RWPE1 (cell line): ENCODE measurements at places on chromosomes 12 and 14.

GRCh38 chr14:53894456-53894855, 62.2 kb downstream of the BMP4 start:
- DNase-seq: peak; percentile 21

GRCh38 chr12:22893878-22894277, 268.9 kb downstream of the ETNK1 start:
- no peak for DNase-seq

GRCh38 chr12:48988030-48988649, 10.0 kb downstream of the WNT1 start:
- DNase-seq: peak; percentile 65

GRCh38 chr12:3065300-3065699, 11.9 kb upstream of the TSPAN9 start:
- no peak for DNase-seq

DNA sequence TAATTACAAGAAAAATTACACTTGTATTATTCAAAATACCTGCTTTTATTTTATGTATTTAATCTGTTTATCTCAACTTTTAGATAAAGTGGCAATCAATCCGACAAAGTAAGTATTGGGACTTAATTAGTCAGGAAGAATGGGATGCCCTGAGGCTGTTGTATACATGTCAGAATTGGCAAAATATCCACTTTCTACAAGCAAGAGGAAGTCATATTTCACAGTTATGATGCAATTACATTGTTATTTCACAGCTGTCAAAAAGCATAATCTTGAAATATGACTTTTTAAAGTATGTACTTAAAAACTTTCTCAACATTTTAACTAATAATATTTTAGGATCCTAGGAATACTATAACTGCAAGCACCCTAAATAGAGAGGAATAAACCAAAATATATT, 357.1 kb upstream of the MGAT4C start:
- DNase-seq: peak; percentile 26

DNA sequence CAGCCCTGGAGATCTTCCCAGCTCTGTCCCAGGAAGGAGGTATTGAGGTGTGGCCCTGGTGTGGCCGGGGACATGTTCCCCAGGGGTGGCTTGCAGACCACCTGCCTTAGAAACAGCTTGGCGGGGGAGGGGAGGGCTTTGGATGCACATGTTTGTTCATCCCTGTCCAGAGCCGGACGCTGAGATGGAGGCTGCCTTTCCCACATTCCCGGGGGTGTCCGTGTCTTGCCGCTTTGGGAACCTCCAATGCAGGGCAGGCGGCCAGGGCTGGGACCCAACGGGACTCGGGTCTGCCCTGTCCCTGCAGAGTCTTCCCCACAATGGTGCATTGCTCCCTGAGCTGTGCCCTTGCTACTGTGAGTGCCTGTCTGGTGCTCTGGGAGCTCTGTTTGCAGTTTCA, 319.5 kb upstream of the SFSWAP start:
- no peak for DNase-seq

DNA sequence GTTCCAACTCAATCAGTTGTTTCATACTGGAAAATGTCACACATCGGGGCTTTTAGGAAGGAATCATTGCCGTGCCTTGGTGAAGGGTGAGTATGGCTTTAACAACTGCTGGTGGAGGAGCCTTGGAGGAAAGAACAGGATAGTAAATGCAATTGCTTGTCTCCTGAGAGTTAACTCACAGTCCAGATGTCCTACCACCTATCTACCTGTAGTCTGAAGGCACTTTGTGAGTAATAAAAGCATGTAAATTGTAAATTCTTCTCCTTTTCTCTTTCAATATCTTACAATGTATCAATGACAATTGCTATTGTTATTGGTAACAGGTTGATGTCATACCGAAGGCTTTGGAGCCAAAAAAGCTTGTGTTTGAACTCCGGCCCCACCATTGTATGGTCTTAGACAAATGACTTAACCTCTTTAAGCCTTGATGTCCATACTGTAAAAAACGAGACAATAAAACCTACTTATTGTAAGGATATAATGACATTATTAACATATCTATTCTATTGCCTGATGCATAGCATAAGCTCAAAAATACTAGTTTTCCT, 397.4 kb downstream of the ADAMTS20 start:
- DNase-seq: no peak

GRCh38 chr14:102187568-102188001, 47.9 kb downstream of the WDR20 start:
- DNase-seq: no peak

DNA sequence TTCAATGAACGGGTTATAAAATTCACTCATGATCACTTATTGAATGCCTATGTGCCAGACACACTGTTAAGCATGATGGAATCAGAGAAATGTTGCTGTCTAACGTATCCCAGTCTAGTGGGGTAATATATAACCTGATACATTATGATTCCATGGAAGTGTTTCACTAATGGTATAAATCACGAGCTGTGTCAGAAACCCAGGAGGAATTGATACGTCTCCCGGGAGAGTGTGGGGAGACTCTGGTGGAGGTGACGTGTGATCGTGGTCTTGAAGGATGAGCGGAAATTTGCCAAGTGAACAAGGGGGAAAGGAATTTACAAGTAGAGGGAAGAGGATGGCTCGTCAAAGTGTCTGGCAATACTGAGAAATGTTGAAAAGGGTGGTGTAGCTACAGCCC, 26.5 kb downstream of the MANSC1 start:
- no peak for DNase-seq

DNA sequence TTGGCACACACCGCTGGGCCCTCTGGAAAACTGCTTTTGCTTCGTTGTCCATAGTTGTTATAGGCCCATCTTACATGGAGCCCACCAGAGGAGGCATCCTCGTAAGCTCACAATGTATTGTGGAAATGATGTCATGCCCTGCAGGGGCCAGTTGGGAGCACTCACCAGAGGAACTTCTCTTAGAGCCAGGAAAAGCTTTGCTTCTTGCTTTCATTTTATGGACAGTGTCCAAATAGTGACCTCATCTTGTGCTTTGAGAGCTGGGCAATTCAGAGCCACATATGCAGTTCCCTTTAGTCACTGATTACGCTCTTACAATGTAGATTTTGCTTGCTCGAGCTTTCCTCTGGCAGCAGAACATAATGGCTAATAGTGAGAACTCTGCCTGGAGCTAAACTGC, 275.6 kb downstream of the AACS start:
- no peak for DNase-seq

- no peak for DNase-seq
Measured at GRCh38 chr12:12700254-12700653, 4.3 kb upstream of the GPR19 start.

DNA sequence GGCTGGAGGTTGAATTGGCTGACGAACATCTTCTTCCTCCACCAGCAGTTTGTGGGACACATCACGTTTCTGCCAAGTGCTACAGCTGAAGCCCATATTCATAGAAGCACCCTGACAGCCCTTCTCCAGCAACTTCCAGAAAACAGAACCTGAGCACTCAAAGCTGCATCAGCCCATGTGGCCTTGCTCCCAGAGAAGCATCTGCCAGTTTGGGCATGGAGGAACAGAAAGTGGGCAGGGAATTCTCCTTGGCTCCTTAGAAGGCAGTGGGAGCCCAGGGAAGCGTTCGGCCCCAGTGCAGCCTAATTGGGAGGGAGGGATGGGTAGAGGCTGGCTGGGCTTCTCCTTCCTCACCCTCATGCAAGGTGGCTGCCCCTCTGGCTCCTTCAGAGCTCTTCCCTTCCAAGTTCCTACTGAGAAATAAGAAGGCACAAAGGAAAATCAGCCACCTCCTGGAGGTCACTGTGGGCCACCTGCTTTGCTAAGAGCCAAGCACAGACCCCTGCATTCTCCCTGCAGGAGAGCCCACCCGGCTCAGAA, 4.1 kb upstream of the NGB start:
- no peak for DNase-seq

GRCh38 chr14:99361596-99362215, 89.7 kb upstream of the BCL11B start:
- DNase-seq: no peak

GRCh38 chr12:93653079-93653478, 24.1 kb upstream of the CRADD start:
- no peak for DNase-seq

DNA sequence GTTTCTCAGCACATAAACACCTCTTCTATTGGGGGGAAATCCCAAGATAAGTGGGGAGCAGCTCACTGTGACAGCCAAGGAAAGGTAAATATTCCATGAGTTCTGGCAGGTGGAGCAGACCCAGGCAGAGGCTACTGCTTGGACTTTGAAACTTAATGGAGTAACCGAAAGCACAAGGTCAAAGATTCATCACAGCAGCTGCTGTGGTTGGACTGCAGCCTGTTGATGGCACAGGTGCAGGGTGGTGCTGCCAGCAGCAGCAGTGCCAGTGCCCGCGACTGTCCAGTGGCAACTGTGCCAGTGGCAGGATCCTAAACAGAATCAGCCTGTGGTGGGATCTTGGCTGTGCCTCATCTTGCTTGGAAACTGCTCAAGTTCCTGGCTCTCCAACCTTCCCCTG, 81.4 kb upstream of the ARID2 start:
- DNase-seq: no peak

GRCh38 chr14:99280066-99280731, 8.2 kb upstream of the BCL11B start:
- no peak for DNase-seq

- no peak for DNase-seq
Measured at GRCh38 chr12:59843260-59843843, 247.5 kb downstream of the SLC16A7 start.

- DNase-seq: peak; percentile 11
Measured at GRCh38 chr14:88841741-88842140, 17.3 kb downstream of the TTC8 start.

DNA sequence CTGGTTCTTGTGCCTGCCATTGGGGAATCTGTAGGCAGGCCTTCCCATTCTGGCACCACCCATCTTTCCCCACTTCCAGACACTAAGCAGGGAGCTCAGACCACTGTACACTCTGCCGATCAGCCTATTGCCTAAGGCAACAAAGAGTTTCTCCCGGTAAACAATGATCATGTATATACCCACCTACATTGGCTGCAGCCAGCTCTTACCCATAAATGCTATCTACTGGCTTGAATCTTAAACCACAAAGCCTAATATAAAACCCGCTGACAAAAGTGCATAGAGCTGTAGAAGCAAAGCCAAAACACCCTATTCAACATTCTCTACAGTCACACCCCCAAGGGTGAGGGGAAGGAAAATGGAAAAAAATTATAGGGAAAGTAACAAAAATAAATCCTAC, 20.8 kb upstream of the GLIPR1 start:
- DNase-seq: no peak

GRCh38 chr12:122099856-122100255, 21.3 kb downstream of the MLXIP start:
- no peak for DNase-seq

- no peak for DNase-seq
Measured at GRCh38 chr14:67584978-67585377, 15.1 kb downstream of the PIGH start.

DNA sequence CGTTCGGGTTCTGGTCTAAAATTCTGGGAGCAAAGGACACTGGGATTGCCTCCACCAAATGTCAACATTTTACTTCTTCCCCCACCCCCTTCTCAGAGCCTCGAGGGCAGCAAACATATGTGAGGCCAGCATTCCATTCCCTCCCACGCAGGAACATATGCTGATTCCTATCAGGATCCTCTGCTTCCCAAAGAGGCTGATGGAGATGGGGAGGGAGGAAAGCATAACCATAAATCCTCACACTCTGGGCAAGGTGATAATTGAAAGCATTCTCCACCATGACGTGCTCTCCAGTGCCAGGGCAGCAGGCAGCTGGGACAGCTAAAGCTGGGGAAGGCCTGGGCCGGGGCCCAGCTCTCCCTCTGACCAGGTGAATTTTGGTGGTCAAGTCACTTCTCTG, 395.0 kb downstream of the ZFP36L1 start:
- DNase-seq: no peak

DNA sequence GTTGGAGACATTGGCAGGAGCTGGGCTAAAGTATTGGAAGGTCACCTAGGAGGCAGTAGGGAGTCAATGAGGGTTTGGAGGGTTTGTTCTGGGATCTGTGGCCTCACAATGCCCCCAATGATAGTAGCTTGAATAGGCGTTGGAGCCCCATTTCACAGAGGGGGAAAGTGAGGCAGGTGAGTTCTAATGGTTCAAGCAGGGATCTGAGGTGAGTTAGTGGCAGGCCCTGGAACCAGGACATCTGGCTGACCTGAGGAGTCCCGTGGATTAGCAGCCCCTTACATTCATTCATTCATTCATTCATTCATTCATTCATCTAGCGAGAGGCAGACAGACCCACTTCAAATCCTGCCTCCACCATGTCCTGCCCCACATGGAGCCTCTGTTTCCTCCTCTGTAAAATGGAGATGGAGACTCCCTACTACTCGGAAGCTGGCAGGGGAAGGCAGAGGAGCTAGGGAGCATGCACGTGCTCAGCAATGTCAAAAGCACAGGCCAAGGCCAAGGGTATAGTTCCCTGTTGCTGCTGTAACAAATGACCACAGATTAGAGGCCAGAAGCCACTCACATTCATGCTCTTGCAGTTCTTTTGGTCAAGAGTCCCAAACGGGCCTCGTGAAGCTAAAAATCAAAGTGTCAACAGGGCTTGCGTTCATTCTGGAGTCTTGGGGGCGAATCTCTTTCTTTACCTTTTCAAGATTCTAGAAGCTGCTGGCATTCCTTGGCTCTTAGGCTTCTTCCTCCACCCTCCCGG, 2.2 kb upstream of the TMEM119 start:
- DNase-seq: no peak

DNA sequence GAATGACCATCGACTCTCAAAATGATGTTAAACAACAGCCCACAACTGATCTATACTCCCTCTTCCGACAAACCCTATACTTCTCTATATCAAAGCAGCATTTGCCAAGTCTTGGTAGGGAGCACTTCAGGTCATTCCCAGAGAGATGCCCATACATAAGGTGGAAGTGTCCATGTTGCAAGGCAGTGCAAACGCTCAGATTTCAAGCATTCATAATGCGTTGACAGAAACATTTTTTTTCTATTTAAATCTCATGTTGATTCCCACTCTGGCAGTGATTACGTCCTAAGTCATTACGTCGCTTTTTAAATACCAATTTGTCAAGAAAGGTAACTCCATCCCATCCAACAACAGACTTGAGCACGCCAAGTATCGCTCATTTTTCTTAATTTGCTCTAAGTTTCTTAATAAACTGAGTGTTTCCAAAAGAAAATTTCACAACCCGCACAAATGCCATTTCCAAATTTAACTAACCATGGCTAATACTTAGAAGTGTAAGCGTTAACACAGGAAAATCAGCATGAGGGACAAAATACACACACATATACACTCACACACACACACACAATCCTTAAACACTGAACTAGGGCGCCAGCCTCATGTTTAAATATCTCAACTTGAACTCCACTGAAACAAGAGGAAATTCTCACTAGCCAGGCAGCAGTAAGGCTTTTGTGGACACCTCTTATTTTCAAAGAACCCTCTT, 1.1 kb downstream of the GXYLT1 start:
- DNase-seq: no peak
